ENCODE measurements at places on chromosomes 7 and 10.

DNA sequence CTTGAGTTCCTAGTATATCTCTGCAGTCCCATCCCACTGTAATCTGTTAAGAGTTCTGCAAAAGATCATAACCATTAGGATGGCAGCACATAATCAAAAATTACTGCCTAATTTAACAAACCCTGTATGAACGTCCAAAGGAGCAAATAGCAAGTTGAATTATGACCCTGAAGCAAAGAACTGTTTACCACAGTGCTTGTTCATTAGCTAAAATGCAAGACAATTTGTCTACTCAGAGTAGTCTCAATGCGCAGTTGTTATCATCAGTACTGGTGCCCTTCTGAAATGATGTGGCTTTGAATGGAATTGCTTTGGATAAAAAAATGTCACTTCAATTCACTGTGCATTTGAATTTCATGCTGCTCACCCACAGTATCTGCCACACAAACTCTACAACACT lies 817.0 kb downstream of the SORCS1 start:
- DNase-seq, result no peak

GRCh38 chr7:73642834-73643233 lies 18.5 kb upstream of the MLXIPL start:
- DNase-seq, result no peak

DNA sequence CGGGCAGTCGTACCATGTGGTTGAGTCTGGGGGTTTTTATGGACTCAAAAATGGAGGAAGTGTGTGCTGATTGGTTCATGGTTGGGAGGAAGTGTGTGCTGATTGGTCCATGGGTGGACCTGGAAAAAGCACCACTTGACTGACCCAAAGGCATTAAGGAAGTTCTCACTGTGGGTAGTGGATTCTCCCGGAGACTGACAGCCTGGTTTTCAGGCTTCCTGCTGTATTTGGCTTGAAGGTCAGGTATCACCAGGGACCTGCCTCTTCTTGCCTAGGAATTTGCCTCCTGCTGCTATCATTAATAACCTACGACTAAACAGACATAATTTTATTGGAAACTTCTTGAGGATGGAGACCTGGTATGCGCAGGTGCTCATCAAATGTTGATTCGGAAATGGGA lies 268.8 kb upstream of the LRGUK start:
- DNase-seq, result peak; percentile 28

- DNase-seq, result no peak
Measured at GRCh38 chr7:37357637-37357996, 91.0 kb downstream of the ELMO1 start.

DNA sequence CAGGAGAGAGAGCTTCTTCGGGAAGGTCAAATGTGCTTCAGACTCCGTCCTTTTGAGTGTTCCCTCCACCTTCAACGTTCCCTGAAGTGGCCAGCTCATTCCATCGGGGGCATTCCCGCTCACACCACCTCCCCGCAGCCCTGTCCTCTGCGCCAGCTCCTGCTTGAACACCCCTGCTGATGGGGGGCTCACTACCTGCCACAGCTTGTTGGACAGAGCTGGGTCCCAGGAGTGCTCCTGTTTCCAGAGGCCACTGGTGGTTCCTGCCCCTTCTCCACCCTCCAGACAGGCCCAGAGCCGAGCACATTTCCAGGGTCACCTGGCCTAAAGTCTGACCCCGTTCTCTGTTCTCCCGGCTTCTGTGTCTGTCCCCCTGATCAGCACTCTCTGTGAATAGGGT lies 67.4 kb downstream of the ELFN1 start:
- DNase-seq, result no peak

DNA sequence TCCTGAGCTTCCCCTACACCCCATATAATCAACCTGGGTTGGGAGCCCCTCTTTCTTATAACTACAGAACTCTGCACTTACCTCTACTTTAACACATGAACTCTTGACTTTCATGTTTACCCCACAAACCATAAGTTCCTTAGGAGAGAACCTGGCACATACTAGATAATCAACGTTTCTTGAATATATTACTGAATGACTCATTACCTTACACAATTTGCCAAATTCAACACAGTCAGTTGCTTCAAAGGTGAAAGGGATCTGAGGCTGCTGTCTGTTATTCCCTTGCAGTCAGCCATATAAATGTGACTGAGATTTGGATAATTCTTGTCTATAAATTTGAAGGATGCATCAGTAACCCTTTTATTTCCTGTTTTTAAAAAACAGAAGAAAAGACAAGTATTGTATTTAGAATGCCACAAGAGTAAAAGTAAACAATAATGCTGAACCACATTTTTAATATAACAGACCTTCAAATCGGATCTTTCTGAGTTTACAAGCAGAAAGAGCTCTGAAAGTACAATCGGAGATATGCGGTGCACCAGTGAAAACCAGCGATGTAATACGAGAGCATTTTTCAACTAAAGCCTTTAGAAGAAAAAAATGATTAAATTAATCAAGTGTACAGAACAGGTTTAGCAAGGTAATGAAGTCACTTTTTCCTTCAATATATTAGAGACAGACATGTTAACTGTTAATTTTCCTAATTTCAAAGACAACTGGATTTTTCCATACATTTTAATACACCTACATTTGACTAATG lies 29.5 kb upstream of the LRRC17 start:
- DNase-seq, result peak; percentile 80

GRCh38 chr10:97217299-97217698 lies 31.5 kb upstream of the SLIT1 start:
- no peak for DNase-seq

- DNase-seq, result no peak
Measured at GRCh38 chr10:8445353-8445752, 390.9 kb downstream of the GATA3 start.

DNA sequence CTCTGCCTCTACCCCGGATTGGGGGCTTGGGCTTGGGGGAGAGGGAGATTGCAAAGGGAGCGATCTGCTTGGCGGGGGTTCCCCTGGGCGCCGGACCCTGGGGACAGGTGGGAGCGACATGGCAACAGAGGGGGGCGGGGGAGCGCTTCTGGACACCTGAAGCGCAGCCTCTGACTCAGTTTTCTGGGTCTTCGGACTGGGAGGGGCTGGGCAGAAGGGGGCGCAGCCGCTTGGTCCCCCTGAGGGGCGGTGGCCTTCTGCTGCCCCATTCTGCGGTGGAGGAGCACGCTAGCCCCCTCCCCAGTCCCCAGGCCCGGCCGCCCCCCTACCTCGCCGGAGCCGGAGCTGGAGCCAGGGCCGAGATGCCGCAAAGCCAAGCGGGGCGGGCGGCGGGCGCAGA lies 380 bp downstream of the NAT16 start:
- DNase-seq, result no peak

DNA sequence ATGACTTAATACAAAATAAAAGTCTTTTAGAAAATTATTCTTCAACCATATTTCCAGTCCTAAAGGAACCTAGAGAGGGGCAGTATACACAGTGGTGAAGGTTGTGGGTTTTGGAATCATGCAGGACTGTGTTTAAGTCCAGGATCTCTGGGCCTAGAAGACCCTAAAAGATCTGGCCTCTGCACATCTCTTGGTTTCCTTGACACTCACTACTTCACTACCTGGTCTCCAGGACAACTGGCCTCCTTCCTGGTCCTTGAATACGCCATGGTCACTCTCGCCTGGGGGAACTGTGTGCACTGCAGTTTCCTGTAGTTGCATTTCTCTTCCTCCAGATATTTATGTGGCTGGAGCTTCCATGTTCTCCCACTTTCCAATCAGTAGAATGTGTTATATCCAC lies 182.7 kb upstream of the SLC26A5 start:
- DNase-seq, result no peak

- peak; percentile 28 for DNase-seq
Measured at GRCh38 chr7:76191783-76192240, 9.9 kb upstream of the SRRM3 start.

Measured in epithelial cell of esophagus (primary cell).